ENCODE measurements at places on chromosomes 6 and 20.

DNA sequence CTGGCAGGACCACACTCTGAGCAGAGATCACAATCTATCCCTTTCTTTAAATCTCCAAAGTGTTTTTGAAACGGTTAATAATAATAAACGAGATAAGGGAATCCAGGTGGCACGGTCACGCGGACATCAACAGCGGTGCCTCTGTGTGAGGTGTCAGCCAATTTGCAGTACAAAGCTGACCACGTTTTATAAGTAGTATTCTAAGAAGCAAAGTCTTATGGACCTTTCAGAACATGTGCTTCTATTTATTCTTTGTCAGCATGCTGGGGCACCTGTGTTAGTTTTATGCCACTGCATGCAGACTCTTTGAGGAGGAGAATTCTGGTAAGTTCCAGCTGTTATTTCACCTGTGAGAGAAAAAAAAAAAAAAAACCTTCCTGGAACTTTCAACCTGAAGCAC is 39.0 kb upstream of the EXOC2 start:
- no peak for DNase-seq

- no peak for DNase-seq
Observed at GRCh38 chr6:87543696-87544473, 45.9 kb downstream of the RARS2 start.

DNA sequence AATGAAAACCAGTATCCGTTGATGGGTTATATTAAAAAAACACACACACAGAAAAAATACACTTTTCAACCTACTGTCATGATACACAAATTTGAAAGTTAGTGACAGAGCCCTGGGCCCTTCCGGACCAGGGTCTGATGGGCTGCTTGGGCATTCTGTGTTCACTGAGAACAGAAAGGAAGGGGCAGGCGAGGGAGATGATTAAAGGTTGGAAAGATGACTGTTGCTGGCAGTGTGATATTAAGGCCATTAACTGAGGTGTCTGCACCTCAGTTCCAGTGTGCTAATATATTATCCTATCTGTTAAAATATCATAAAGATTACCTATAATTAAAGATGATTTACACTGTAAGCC is 18.7 kb upstream of the QKI start:
- no peak for DNase-seq

- peak; percentile 60 for DNase-seq
Observed at GRCh38 chr20:63639093-63639975, 12.4 kb upstream of the GMEB2 start.

GRCh38 chr6:13495818-13496217 is 8.4 kb upstream of the GFOD1 start:
- no peak for DNase-seq

DNA sequence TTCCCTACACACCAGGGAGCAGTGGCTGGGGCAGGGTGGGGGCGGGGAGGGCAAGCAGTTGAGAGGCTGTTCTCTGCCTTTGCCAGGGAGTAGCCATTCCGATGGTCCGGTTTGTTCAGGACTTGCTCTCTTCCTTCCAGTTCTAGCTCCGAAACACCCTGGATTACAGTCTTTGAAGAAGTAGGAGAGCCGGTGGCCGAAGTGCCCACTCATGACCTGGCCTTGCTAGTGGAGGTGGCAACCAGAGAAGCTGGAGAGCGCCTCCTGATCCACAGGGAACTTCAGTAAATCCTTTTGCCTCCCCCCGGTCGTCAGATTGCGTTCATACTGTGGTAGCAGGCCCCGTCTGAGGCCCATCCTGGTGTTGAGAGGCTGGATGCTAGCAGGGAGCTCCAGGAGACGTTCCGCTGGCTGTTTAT is 92.8 kb downstream of the ARID1B start:
- DNase-seq, result no peak

DNA sequence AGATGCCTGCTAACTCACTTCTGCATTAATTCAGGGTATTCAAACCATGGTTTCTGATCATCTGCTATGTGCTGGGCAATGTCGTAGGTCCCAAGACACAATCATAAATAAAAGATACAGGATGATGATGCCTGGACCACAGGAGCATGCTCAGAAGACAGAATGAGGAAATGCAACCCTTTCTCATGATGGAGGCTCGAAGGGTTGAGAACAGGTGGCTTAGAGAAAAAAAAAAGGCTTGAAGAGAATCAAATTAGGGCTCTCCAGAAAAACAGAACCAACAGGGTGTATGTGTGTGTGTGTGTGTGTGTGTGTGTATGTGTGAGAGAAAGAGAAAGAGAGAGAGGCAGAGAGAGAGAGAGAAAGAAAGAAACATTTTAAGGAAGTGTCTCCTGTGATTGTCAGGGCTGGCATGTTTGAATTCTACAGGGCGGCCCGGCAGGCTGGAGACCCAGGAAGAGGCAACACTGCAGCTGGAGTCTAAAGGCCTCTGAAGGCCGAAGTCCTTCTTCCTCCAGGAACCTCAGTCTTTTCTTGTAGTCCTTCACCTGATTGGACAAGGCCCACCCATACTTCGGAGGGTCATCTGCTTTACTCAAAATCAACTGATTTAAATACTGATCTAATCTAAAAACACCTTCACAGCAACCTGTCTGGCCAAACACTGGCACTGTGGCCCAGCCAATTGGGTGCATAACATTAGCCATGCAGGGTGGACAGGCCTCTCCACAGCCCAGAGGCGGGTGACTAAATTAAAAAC is 143.8 kb downstream of the ERMARD start:
- DNase-seq, result no peak

Data from activated CD8-positive, alpha-beta memory T cell treated with anti-CD3 and anti-CD28 coated beads for 1 hour (primary cell).